Activated CD4-positive, alpha-beta T cell treated with anti-CD3 and anti-CD28 coated beads, Interleukin-2, amount 50 U/mL, for 4 hours (primary cell): ENCODE measurements at places on chromosomes 11 and 22.

DNA sequence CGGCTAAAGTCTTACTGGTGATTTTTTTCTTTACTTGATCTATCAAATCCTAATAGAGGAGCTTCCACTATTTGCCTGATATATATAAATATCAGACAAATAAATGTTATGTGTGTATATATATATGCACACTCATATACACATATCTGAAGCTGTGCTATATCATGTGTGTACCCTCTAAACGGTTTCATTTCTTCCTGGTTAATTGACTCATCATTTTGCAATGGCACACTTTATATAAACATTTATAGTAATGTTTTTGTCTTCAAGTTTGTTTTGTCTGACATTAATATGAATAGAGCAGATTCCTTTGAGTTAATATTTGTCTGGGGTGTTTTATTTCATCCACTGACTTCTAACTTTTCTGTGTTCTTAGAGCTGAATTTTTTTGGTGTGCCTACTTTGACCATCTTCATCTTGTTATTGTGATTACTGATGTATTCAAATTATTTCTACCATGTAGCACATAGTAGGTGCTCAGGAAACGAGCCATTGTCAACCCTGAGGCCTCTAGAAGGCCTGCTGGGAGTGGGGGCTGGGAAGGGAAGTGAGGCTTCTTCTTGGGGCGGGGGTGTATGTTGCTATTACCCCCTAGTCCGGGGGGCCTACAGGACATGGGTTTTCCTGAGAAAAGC, 82.6 kb downstream of the LRRC32 start:
- no peak for DNase-seq

DNA sequence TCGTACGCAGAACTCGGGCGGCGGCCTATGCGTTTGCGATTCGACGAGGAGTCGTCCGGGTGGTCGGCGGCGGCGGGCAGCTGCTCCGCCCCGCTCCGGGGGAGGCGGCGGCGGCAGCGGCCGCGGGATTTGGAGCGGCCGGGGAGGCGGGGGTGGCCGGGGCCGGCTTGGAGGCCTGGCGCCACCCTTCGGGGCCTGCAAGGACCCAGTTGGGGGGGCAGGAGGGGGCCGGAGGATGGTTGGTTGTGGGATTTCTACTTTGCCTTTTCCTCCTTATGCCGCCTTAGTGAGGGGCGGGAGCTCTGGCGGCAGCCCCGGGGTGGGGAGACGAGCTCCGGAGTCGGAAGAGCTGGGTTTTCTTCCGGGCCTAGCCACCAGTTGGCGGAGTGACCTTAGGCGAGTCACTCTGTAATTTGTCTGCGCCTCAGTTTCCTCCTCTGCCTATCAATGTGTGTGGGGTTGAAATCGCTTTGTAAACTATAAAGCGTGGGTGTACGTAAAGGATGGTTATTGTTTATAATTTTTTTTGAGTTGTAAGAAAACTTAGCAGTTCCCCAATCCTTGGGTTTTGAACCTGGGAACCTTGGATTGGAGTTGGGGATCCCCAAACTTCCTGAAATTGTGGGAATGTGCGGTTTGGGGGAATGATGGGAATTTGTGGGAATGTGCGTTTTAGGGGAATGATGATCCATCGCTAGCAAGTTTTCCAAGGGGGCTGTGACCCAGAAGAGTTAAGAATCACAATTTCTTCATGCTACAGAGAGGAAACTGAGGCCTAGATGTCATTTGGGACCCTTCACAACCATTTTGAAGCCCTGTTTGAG, 679 bp downstream of the TUG1 start:
- peak; percentile 26 for DNase-seq

DNA sequence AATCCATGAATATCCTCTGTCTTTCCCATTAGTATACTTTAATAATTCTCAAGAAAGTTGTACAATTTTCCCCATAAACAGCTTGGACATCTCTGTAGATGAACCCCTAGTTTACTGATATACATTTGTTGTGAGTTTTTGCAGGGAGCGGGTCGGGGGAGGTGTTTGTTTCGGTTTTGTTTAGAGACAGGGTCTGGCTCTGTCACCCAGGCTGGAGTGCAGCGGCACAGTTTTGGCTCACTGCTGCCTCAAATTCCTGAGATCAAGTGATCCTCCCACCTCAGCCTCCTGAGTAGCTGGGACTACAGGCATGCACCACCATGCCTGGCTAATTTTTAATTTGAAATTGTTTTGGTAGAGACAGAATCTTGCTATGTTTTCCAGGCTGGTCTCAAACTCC, 57.6 kb downstream of the IGLL5 start:
- no peak for DNase-seq

DNA sequence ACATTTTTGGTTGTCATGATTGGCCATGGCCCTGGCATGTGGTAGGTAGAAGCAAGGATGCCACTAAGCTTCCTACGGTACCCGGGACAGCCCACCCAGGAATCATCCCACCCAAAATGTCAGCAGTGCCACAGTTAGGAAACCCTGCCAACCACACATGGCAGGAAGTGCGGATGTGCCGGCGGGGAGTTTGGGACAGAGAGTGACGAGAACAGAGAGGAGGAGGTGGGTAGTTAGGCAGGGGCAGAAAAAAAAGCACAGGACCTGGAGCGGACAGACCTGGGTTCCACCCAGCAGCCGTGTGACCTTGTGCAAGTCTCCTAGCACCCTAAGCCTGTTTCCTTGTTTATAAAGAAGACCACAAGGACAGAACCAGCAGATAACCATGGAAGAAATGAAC, 3.3 kb downstream of the SPI1 start:
- no peak for DNase-seq

DNA sequence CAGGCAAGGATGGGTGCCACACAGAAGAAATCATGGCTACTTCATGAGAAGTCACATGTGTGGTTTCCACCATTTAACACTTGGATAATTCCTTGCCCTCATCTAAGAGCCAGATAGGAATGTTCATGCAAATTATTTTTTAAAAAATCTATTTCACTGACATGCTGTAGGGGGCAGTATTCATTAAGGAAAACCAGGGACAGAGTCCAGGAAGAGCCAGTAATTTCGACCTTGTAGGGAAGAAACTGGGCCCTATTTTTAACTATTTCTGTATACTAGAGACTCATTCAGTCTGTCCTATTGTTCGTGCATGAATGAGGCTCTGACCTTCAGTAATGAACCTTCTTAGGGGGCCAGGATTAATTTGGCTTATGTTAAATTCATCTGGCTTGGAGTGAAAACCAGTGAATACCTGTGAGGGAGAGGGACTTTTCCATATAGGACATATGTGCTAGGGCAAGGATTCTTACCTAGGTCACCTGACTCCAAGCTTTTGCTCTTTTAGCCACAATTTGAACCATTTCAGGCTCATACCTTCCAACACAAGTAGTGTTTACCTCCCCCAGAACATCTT, 192.7 kb downstream of the NAV2 start:
- DNase-seq: no peak

DNA sequence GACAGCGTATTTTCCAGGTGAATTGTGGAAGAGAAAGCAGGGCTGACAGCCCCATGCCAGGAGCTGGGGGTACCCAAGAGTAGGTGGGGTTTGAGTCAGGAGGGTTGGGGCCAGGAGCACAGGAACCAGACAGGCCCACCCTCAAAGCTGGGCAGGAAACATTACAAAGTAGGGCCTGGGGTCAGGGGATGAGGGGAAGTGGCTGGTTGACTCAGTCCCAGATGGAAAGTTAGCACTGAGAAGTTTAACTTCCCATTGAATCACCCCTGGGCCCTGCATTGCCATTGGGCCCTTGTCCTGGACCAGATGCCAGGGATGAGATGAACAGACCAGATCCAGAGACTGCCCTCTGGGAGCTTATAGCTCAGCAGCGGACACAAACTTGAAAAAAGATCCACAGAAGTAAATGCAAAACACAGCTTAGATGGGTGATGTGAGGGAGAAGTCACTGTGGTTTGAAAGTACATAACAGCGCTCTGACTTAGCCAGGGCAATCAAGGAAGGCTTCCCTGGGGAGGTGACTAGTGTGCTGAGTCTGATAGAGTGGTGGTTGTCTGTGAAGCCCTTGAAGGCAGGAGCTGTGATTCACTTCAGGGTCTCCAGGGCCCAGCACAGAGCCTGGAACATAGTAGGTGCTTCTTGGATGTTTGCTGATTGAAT, 2.2 kb downstream of the MAFF start:
- no peak for DNase-seq

DNA sequence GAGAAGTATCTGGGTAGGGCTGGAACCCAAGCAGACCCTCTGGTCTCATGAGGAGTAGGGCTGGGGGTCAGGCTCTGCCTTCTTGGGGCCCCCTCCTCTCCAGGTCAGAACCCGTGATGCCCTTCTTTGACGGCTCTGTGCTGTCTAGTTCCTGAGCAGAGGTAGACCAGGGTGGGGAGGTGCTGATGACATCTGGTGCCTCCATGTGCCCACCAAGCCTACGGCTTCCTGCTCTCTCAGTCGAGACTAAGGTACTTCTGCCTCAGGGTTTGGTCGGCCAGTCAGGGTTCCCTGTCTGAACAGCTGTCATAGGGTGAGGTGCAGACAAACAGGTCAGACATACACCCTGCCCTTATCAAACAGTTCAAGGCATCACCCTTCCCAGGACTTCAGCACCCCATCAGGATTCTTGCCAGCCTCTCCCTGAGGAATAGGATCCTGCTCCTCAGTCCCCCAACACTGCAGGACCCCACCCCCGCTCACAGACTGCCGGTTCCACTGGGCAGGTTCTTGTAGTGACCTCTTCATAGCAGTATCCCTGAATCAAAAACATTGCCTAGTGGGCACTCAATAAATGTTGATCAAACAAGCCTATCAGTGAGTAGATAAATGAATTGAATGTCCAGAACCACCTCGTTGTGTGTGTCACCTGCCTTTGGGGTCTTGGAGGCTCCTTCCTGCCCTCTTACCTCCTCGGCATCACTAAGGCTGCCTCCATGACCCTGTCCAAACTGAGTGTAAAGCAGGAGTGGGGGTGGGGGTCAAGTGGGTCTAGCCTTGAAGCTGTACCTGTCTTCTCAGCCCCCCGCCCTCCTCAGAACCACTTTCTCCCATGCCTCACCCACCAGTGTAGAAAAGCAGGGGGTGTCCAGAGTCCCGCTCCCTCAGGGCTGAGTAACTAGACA, 158.2 kb downstream of the BUD13 start:
- no peak for DNase-seq

DNA sequence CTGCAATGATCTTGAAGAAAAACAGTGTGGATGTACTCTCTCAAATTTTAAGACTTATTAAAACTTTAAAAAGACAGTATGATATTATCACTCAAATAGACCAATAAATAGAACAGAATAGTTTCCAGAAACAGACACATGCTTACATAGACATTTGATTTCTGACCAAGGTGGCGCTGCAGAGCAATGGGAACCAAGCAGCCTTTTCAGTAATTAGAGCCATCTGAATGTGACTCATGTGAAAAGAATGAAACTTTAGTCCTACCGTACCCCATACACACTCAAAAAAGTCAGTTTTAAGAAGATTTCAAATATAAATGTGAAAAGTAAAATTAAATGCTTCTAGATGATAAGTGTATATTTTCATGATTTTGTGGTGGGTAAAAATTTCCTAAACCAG, 74.2 kb upstream of the MS4A8 start:
- DNase-seq: no peak

GRCh38 chr22:48403521-48404403, 1423.9 kb downstream of the BRD1 start:
- DNase-seq: no peak

- no peak for DNase-seq
Observed at GRCh38 chr11:3153291-3153861, 11.7 kb downstream of the OSBPL5 start.

GRCh38 chr11:69878144-69878883, 59.1 kb upstream of the FGF3 start:
- DNase-seq: no peak

- DNase-seq: no peak
Observed at GRCh38 chr11:117869604-117870003, 6.9 kb downstream of the FXYD6 start.

- DNase-seq: no peak
Observed at GRCh38 chr22:38228873-38229740, 27.3 kb downstream of the MAFF start.

DNA sequence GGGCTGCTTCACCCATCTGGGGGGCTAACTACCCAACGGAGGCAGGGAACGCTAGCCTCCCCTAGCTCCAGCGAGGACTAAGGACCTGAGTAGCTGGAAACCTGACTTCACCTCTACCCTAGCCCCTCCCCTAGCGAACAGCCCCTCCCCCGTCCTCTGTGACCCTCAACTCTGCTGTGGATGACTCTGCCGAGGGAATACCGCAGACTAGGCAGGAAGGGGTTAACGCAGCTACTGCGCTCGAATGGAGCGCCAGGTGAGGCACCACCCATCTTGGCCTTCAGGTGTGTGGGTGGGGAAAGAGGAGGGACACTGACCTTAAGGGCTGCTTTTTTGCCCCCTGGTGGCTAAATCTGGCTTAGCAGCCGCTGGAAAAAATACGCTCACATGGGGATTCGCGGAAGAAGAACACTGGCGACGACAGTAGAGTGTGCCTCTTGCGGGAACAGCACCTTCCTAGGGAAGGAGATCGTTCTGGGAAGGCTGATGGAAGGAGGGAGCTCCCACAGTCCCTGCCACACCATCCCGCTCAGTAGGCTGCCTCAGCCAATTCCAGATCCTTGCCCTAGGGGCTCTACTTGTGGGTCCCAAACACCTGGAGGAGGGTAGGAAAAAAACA, 4.5 kb upstream of the BCL9L start:
- peak; percentile 85 for DNase-seq

DNA sequence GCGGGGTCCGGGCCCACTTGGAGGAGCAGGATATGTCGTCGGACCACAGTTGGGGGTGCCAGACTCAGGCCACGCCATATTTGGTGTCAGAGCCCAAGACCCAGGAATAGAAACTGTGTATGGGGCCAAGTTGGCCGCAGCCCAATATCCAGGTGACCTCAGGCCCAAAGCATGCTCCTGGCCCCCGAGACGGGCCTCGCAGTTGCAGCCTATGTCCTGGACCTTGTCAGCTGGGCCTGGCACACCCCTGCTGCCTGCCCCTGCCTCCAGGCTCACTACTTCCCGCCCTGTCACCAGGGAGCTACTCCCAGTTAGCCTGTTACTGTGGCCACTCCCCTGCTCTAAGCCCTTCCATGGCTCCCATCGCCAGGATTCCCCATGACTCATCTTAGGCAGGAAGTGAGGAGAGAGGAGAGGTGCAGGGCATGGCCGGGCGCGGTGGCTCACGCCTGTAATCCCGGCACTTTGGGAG, 23.1 kb downstream of the A4GALT start:
- no peak for DNase-seq

DNA sequence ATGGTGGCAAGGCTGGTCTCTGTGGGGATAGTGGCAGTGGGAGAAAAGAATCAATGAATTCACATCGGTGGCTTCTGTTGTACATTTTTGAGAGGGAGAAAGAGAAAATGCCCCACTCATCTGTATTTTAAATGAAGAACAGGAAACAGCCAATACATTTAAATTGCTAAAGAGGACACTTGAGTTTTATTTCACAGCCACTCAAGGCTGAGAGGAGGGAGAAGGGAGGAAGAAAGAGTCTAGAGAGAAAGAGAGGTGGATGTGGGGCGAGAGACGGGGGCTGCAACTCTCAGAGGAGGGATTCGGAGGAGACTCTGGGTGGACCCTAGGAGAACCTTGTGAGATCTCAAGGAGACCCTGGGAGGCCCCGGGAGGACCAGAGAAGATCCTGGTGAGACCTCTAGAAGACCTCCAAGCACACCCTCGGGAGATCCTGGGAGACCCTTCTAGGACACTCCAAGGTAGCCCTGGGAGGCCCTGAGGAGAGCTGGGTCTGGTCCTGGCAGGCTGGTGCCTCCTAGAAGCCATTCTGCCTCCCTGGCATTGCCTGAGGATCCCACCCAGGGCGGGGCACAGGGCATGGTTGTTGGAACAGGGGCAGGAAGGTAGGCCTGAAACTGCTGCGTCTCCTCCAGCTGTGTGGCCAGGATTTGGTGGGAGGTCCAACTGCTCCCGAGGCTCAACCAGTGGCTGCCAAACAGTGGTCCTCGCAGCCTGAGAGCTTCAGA, 91.0 kb upstream of the SHISAL1 start:
- DNase-seq: no peak
